ENCODE measurements at places on chromosomes 16 and 17.

DNA sequence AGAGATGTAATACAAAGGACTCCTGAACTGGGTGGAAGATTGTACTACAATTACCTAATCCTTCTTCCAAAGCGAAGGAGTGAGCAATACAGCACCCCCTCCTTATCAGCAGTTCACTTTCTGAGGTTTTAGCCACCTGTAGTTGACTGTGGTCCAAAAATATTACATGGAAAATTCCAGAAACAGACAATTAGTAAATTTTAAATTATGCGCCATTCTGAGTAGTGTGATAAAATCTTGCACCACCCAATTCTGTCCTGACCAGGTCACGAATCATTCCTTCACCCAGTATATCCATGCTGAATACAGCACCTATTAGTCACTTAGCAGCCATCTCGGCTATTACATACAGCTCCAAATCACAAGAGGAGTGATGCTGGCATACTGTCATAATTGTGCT, 23.2 kb downstream of the VPS53 start:
- peak; percentile 52 for DNase-seq

- DNase-seq: peak; percentile 12
Observed at GRCh38 chr16:2774161-2774891, 2.8 kb downstream of the ELOB start.

DNA sequence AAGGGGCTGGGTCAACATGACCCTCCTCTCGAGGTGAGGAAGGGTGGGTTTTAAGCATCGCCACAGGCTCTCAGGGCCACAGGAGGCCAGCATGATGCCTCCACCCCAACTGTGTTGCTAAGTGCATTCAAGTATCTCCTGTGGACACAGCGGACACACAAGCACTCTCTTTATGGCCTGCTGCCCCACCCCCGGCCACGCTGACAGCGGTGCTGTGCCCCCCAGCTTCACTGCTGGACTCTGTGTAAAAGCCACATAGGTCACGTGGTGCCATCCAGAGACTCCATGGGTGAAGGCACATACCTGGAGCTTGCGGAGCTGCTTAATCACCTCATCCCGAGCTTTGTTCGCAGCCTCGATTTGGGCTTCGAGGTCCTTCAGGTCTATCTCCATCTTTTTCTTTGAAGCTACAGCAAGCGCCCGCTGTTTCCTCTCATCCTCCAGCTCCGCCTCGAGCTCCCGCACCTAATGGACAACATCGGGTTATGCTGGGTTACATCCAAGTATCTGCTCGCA, 51.5 kb downstream of the NDEL1 start:
- no peak for DNase-seq

- no peak for DNase-seq
Observed at GRCh38 chr16:19379838-19380237, 37.8 kb upstream of the TMC5 start.

- no peak for DNase-seq
Observed at GRCh38 chr17:71799657-71800056, 321.2 kb upstream of the SOX9 start.

DNA sequence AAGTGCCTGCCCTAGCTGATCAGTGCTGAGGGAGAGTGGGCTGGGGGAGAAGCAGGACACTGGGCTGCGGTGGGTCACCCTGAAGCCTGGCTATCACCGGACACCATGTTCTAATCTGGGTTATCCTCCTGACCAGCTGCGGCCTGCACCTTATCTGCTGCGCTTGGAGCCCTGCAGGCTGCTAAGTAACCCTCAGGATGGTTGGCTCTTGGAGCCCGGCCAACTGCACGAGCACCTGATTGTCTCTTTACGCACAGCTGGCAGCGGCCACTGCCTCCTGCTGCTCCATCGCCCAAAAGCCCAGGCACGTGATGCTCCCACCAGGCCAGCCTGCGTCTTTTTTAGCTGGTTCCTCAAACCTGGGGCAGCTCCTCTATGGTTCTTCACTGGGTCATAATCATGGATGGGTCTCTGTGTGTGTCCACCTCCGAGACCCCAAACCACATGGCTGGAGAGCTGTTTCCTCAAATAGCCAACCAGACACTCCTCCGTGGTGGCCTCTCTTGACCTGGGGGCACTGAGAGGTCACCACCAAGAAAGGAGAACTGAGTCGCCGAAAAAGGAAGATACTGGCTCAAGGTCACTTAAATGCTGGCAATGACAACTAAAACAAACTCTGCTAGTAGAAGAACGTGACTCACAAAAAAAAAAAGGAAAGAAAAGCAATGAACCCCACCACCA, 21.7 kb downstream of the SPHK1 start:
- DNase-seq: no peak

DNA sequence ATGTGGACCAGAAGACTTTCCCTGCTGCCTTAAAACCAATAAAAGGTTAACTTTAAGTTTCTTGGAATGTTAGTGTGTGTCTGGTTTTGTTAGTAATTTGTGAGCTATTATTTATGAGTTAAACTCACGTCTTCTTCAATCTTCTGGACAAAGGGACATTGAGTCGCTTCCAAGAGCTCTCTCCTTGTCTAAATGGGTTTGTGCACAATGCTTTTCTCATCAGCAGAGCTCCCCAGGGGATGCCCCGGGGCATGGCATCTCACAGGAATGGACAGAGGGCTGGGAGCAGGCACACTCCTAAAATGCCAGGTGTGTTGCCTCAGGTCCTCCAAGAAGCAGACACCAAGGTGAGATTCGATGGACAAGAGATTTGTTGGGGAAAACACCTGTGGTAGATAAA, 90.5 kb downstream of the RGS9 start:
- no peak for DNase-seq

- peak; percentile 26 for DNase-seq
Observed at GRCh38 chr17:40547079-40547784, 18.0 kb downstream of the CCR7 start.

GRCh38 chr16:27353853-27354252, 40.1 kb downstream of the IL4R start:
- DNase-seq: no peak

GRCh38 chr16:31135535-31136286, at the start of gene PRSS8:
TSS of gene PRSS8 (minus strand) at chr16:31135727. CDS start at chr16:31135498, 229 bp downstream.
- DNase-seq: no peak

DNA sequence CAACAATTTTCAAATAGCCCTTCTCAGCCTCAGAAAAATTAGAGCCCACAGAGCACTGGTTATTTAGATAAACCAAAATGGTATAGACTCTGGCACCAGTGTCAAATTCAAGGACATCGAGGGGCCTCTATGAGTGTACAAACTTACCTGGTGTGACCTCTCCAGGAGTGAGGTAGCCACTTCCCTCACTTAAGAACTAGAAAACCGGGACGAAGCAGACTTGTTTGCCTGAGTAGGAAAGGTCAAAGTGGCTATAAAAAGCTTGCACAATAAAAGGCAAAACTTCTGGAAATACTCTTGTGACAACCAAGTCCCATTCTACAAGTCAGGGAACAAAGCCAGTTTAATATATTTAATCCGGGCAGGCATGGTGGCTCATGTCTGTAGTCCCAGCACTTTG, 39.2 kb upstream of the PRSS54 start:
- DNase-seq: no peak

DNA sequence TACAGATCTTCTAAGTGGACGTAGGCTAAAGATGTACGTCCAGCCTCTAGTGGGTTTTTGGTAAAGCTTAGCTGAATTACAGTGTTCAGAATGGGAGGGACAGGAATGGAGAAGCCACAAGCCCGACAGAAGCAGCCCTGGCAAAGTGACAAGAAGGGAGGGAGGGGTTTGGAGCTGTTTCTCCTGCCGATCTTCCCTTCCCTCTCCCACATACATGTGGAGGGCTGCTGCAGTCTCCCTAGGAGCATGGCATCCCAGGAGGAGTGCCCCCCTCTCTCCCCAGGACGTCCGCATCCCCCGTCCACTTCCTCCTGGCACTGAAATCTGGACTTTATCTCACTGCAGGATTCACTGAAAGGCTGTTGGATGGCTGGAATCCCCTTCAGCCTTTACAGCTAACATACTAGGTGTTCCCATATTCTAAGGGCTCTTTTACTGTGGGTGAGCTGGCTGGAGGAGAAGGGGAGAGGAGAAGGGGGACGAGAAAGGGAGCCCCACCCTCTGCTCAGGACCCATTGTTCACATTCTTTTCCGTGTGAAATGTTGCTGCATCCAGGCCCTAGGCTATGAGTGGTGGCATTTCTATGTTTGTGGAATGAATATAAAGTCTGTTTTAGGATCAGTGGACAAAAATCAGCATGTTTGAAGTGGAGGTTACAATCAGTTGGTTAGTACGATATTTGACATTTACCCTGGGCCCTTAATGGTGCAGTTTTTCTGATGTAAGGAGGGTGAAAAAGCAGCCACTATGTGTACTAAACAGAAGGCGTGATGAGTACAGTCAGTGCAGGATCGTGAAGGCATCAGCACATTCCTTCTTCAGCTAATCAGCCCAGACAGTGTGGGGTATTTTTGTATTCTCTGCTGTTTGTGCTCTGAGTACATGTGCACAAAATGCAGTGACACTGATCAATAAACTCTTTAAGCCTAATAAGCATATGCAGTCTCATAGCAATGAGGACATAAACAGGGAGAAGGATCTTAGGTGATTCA, 94.6 kb downstream of the SPECC1 start:
- no peak for DNase-seq

GRCh38 chr16:49441366-49441780, 67.8 kb downstream of the C16orf78 start:
- no peak for DNase-seq

DNA sequence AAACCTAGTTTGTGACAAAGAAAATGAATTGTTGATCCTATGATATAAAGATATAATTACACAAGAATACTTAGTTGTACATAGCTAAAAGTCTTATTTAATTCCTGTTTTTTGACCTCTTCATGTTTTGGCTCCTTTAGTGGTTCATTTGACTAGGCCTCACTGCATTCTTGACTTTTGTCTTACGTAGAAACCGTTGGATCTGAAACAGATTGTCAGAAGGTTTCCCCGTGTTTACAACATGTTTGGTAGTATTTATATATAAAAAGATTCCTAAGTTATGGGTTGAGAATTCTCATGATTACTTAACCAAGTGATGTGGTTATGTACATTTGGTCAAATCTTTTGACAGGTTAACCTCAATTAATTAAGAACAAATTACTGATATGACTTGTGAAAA, 162.8 kb downstream of the BCAS3 start:
- DNase-seq: no peak

DNA sequence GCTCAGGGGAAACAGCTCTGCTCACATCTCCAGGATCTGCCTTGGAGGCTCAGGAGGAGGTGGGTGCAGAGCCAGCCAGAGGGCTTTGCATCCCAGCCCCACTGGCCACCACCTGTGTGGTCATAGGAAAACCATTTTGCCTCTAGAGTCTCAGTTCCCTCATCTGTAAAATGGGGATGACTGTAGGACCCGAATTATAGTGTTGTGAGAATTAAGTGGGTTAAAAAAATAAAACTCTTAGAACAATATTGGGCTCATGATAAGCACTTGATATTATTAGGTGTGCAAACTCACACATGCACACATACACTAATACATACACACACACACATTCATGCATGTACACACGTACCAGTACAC, 19.4 kb upstream of the JPH3 start:
- DNase-seq: no peak

DNA sequence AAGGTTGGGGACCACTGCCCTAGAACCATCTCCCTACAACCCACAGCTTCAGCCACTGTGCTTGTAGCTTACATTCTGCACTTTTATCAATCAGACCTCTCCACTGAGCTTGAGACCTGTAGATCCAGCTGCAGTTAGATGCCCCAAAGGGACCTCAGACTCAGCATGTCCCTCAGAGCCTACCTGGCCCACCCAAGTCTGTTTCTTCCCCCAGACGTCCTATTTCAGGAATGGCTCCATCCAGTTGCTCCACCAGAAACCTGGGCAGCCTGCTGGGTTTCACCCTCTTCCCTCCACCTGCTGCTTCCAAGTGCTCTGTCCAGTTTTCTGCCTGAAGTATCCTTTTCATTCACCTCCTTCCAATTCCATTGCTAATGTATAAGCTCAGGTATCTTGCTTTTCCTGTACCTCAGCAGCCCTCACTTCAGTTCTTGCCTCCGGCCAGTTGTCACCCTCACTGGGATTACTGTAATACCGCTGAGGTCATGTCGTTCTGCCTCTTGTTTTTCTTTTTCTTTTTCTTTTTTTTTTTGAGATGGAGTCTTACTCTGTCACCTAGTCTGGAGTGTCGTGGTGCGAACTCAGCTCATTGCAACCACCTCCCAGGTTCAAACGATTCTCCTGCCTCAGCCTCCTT, 55.0 kb downstream of the GNA13 start:
- DNase-seq: no peak

DNA sequence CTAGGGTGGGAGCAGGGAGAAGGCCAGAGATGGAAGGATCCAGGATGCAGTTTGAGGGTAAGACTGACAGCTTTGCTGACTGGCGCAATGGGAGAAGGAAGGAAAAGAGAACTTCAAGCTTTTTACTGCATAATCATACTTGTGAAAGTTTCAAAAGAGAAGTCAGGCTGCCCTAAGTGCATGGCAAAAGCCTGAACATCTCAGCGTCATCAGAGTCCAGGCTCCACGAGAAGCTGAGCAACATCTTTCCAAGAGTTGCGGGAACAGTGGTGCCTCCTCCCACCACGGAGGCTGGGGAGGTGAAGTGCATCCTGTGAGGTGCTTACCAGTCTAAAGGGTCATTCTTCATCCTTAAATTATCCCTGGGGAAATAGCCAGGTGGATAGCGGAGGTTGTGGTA, 26.9 kb upstream of the SLC38A8 start:
- no peak for DNase-seq

DNA sequence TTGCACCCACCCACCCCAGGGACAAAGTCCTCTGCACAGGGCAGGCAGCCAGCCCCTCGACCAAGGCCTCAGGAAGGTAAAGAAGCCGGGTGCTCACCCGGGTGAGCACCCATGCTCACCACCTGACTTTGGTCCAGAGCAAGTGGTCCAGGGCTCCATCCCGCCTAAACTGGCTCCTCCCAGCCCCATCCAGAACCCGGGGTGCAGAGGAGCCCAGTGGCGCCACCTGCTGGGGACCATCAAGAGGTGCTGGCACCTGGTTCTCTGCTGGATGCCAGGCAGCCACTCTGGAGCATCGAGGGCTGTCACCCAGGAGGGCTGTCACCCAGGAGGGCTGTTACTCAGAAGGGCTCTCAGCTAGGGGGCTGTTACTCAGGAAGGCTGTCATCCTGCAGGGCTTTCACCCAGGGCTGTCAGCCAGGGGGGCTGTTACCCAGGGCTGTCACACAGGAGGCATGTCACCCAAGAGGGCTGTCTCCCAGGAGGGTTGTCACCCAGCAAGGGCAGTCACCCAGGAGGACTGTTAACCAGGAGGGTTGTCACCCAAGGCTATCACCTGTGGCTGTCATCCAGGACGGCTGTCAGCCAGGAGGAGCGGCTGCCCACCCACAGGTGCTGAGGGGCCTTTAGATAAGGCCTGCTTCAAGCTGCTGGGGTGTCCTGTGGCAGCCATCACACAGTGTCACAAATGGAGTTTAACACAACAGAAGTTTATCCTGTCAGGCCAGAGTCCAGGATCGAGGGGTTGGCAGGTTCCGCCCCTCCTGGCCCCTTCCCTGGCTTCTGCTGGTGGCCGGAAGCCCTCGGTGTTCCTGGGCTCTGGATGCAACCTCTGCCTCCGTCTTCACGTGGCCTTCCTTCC, 98.5 kb downstream of the TNFRSF13B start:
- DNase-seq: no peak

GRCh38 chr17:14748036-14748710, 447.3 kb downstream of the HS3ST3B1 start:
- no peak for DNase-seq

All from astrocyte of the spinal cord (primary cell).